ENCODE measurements at places on chromosomes 2 and 18.

DNA sequence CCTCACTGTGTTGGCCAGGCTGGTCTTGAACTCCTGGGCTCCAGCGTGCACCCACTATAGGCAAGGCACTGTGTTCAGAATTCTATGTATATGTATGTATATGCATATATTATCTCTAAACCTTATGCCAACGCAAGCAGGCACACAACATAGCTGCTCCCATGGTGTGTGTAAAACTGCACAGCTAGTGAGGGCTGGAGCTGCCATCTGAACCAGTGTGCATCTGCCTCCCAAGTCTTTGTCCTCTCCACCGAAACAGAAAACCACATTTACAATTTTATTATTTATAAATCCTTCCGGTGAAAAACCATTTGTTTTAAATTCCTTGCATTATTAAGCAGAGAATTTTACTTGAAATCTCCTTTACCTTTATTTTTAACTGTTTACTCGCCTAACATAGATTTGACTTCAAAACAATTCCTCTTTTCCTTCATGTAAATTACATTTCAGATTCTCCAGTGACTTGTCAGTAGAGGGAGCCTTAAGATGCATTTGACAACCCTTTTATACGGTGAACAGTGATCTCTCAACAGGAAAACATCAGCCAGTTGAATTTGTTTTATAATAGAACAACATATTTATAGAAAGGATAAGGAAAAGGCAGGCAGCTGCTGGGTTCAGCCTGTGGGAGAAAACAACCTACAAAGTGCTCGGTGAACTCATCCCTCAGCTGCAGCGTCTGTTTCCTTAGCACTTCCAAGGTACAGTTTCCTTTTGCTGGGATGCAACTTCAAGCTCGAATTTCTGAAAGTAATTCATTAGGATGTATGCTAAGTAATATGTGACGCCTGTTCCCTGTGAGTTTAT lies 101.2 kb downstream of the MYT1L start:
- peak; percentile 65 for DNase-seq

GRCh38 chr2:120892967-120893667 lies 157.4 kb downstream of the GLI2 start:
- DNase-seq, result no peak

- DNase-seq, result no peak
Measured at GRCh38 chr2:30282081-30282480, 50.7 kb downstream of the LBH start.

DNA sequence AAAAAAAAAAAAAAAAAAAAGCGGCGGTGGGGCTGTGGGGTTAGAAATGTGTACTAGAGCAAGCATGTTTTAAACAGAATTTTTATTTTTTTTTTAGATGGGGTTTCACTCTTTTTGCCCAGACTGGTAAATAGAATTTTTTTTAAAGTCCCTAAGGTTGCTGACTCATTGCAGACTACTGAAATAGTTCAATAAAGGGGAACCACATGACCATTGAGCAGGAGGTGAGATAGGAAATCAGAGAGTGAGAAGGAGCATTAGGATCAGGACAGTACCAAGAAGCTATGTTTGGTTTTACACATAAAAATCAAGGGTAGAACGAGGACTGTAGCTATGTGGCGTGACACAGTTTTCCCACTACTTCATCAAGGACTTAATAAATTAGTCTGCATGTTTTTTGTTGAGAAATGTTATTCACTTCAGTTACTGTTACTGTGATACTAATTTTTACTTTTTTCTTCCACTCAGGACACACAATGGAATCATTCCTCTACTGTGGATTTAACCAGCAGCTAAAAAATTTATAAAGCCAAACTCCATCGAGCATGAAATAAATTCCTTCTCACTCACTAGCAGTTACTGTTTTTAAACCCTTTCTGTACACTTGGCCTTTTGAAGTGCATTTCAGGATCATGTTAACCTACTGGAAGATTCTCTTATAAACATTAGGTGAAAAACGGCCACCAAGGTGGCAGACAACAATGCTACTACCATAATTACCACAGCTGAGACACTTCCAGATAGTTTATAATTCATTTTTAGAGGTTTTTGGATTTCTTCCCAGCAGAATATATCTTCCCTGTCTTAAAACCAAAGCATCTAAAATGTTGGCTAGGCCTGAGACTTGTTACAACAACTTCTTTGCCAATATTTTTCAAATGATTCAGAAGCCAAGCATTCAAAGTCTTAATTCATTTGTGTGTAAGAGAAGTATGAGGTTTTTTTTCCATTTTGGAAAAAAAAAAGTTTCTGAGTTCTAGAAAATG lies 33.2 kb downstream of the LAMA1 start:
- no peak for DNase-seq

GRCh38 chr2:241050624-241051577 lies 51.2 kb downstream of the MTERF4 start:
- DNase-seq, result no peak

DNA sequence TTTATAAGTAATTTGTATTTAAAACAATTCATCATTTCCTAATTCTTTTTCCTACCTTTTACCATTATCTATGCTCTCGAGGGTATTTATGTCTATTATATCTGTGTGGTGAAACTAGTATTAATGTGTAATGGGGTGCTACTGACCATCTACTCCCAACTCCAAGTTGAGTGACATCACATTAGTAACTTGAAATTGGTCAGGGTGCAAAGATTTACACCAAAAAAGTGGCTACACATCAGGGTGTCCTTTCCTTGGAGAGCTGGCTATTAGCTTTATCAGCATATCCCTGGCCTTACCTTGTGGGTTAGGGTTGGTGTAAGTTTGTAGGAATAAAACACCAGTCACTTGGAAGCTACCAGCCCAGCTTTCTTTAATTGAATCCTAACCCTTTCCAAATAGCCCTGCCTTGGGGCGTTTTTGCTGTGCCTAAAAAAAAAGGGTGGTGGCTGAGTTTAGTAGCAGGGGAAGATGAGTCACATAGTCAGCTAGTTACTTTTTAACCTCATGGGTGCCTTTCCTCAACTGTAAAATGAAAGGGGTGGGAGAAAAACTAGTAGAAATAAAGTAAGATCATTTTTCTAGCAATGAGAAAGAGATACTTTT lies 14.0 kb downstream of the ANXA4 start:
- DNase-seq, result no peak

DNA sequence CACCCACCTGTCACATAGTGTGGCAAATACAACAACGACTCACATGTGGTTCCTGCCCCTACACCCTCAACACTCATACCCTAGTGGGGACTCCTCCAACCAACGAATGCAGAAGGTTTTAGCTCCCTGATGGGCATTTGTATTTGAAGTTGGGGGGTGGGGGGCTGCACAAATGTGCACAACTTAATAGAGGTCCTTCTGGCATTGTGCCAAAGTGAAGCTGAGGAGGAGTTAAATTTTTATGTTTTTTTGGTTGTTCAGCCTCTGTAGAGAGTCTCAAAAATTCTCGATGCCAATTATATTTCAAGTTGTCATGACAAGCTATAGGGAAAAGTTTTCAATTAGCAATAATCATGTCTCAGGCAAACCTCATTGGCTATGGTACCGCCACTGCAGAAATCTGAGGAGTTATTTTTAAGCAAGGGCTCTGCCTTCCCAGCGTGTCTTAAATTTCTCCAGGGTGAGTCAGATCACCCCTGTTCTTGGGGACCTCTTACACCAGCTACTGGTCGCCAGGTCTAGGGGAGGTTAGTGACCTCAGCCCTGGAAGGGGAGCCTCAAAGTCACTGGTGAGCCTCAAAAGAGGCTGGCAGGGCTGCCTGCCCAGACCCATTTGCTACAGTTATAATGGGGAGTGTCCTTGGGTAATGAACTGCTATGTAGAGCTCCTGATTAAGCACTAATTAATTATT lies 102.7 kb upstream of the TAF1B start:
- no peak for DNase-seq

GRCh38 chr2:142974288-142975024 lies 97.0 kb downstream of the KYNU start:
- DNase-seq, result no peak

DNA sequence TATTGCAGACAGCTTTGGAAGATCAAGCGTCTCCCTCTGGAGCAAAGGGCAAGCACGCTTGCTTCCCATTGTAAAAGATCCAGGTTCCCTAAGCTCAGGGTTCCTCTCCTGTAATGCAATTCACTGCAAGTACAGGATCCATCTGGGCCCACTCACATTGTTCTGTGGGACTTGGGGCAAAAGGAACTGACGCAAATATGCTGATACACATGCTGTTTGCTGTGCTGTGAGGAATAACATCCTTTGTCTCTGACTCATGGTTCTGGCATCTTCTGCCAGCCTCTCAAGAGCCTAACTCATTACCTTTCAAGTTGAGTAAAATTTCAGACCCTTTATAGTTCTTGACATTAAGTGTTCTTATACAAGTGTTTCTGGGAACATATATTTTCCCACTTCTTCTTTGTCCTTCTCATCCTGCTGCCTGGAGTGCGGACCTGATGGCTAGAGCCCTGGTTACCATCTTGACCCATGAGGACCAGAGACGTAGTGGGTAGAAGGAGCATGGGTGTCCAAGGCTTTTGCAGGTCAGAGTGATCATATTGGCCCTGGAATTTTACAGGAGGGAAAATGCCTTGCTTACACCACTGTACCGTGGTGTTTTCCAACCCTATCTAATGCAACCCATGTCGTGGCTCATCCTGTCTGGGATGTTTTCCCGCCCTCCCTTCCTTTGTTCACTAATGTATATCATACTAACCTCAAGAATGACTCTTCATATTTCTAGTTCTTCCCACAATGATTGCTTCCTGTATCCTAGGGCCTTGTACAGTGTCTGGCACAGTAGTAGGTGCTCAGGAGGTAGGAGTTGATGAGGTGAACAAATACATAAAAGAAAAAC lies 145.7 kb upstream of the GLI2 start:
- DNase-seq, result no peak

DNA sequence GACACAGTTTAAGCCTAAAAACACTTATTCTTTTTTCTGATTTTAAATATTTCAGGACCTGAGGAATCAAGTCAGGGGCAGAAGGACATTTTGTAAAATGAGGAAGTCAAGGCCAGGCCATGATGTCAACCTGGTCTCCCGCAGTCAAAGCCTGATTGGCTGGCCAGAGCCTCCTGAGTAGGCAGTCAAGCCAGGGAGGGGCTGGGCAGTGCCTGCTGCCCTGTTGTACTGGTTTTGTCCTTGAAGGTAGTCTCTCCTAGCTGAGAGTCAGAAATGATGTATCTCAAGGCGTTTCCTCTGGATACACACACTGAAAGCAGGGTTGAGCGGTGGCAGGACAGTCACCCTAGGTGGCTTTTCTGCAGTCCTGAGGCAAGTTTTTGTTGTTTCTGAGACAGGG lies 19.8 kb downstream of the CCT7 start:
- DNase-seq, result no peak

- DNase-seq, result no peak
Measured at GRCh38 chr2:29495536-29496060, 380.4 kb downstream of the CLIP4 start.

DNA sequence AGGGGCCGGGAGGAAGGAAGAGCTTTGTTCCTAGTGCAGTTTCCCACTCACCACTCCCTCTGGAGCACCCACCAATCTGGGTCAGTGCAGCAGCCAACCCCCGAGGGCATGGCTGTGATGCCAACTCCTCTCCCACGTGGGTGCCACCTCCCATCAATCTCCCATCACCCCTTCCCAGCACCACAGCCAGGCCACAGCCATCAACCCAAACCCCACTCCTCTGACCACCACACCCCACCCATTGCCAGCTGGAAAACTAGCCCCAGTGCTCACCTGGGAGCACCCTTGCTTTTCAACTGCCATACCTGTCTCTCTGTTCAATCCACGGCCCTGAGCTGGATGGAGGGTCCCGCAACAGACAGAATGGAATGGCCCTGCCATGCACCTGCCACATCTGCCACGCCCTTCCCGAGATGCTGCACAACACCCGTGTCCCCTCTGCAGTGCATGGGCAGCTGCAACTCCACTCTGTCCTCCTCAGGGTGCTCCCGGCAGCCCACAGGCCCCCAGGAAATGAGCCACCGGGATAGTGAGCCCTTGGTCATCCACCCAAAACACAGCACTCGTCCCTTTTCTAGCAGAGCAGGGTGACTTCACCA lies 112.4 kb upstream of the ID2 start:
- no peak for DNase-seq

- DNase-seq, result no peak
Measured at GRCh38 chr2:144510294-144510991, 9.5 kb downstream of the ZEB2 start.

- no peak for DNase-seq
Measured at GRCh38 chr2:120833127-120833675, 97.5 kb downstream of the GLI2 start.

GRCh38 chr18:45547910-45548309 lies 67.4 kb upstream of the SLC14A2 start:
- no peak for DNase-seq

DNA sequence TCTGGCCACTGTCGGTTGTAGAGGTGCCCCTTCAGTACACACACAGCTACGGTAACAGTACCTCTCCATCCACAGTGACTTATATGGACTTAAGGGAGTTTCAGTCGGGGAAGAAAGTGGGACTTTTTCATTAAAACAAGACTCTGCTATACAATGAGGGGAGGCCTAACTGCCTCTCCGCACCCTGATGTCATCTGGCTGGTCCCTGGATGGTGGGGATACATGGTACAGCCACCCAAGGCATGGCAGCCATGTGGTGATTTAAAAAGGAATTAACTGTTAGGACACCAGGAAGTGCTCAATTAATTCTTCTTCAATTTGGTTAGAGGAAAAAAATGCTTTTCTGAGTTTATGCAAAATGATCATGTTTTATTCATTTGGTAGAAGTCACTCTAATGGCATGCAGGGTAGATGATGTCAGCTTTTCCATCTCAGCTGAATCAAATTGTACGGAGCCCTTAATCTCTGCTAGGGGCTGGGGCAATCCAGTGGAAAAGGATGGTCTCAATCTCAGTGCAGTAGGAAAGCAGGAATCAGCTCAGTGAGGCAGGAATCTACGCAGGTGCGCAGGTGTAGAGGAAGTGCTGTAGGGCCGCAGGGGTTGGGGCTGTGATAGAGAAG lies 243.9 kb downstream of the PRKCE start:
- DNase-seq, result no peak

DNA sequence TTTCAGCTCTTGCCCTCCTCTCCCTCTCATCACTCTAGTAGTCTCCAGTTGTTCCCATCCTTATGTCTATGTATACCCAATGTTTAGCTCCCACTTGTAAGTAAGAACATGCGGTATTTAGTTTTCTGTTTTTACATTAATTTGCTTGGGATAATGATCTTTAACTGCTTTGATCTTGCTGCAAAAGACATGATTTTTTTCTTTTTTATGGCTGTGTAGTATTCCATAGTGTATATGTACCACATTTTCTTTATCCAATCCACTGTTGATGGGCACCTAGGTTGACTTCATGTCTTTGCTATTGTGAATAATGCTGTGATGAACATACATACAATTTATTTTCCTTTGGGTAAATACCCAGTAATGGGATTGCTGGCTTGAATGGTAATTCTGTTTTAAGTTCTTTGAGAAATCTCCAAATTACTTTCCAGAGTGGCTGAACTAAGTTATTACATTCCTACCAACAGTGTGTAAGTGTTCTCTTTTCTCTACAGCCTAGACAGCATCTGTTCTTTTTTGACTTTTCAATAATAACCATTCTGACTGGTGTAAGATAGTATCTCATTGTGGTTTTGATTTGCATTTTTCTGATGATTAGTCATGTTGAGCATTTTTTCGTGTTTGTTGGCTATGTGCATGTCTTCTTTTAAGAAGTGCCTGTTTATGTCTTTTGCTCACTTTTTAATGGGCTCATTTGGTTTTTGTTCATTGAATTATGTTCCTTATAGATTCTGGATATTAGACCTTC lies 179.6 kb upstream of the SLC39A10 start:
- DNase-seq, result no peak

Measured in NCI-H1694 (cell line).